Hepatocyte (in vitro differentiated cells): ENCODE measurements at places on chromosomes 6 and 20. TPM values are rescaled to one million over a fixed set of nuclear protein-coding genes. Genes with fewer than 3 reads are reported as not detected.

C6orf132 gene
- polyA plus RNA-seq: 9.4 and 10.5 TPM in 2 replicates

DNA sequence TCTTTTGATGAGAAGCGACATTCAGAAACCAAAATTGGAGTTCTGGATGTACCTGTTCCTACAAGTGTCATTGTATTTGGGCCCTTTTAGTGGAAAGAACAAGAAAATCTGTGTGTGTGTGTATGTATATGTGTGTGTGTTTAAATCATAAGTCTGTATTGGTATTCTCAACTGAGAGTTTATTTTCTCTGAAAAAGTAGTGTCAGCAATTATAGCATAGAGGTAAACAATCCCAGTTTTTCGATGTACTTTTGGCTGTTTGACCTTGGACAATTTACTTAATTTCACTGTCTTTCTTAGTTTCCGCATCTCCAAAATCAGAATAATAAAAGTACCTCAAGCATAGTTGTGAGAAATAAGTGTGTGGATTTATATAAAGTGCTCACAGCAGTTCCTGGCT lies 57.2 kb downstream of the EYA4 start:
- no peak for DNase-seq
- H3K27ac ChIP-seq: no peak overlapping the region
- H3K4me1 ChIP-seq: no peaks in the 10 kb centered on the region
- no peaks in the 10 kb centered on the region for H3K36me3 ChIP-seq
- no peak overlapping the region for H3K4me3 ChIP-seq

- no peaks in the 10 kb centered on the region for H3K27me3 ChIP-seq
- no peak overlapping the region for H3K27ac ChIP-seq
These were observed 103.2 kb upstream of the SSTR4 start for GRCh38 chr20:22931653-22932608.

HUS1B gene
- polyA plus RNA-seq: 0.45 and 1.2 TPM in 2 replicates

GRCh38 chr6:8574311-8574710 lies 139.0 kb upstream of the SLC35B3 start:
- H3K27ac ChIP-seq: no peak overlapping the region
- no peak overlapping the region for H3K4me3 ChIP-seq
- H3K36me3 ChIP-seq: no peaks in the 10 kb centered on the region
- H3K27me3 ChIP-seq: no peaks in the 10 kb centered on the region
- no peak for DNase-seq

- no peak overlapping the region for H3K4me3 ChIP-seq
- H3K4me1 ChIP-seq: no peaks in the 10 kb centered on the region
- no peaks in the 10 kb centered on the region for H3K36me3 ChIP-seq
These were observed 131.8 kb downstream of the TIAM2 start for GRCh38 chr6:155126727-155127439.
